ENCODE measurements at places on chromosomes 3 and 15.

- DNase-seq = no peak
Measured at GRCh38 chr15:96087180-96087884, 243.2 kb upstream of the NR2F2 start.

DNA sequence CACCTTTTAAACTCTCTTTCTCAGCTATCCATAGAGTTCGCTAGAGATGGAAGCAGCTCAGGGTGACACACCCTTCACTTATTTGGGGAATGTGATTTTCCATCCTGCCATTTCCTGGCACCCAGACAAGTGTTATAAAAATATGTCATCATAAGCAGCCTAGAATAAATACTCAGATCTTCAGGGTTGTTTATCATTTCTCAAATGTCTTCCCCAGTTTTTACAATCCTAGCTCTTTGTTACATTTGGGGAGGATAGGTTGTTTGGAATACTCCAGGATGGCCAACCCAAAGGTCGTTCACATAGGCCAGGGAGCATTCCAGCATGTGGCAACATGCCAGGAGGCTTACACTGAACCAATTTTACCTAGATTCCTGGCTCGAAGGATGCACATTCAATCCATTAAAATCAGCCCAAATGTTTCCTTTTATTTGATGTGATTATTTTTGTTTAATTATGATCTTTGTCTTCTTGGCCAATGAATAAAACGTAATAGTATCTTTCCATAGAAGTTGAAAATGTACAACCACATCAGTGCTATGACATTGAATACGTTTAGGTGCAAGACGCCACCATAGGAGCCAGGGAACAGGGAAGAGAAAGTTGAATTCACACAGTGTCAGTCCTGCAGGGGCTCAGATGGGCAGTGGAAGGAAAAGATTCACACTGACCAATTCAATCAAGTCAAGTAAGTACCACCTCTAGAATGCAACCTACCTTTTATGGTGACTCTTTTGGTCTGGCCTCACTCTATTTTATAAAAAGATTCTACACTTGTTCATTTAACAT, 537.7 kb upstream of the MDFIC2 start:
- DNase-seq = no peak

DNA sequence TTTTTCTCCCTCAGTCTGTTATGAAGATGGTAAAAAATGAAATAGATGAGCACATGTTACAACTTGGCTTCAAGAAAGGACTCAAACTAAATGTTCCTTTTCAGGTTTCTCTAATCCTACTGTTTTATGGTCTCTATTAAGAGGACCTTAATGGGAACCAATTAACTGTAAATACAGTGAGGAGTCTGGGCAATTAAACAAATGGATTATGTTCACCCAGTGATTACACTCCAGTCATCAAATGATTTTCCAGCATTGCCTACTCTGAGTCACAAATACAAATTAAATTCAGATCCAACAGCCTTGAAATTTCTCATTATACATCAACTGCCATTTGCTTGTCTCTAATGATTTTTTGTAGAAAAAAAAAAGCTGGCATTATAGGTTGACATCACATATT, 129.2 kb downstream of the NEK10 start:
- DNase-seq = no peak

DNA sequence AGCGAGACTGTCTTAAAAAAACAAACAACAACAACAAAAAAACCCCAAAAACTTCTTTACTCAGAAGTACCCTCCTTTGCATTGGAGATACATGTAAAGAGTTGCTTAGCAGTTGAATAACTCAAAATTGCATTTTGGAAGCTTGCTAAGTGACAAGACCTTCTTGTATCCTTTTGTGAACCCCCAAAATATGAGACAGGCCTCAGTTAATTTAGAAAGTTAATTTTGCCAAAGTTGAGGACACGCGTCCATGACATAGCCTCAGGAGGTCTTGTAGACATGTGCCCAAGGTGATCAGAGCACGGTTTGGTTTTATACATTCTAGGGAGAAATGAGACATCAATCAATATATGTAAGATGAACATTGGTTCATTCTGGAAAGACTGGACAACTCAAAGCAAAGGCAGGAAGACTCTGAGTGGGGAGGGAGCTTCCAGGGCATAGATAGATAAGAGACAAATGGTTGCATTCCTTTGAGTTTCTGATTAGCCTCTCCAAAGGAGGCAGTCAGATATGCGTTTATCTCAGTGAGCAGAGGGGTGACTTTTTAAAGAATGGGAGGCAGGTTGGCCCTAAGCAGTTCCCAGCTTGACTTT, 1.7 kb upstream of the ARF4 start:
- no peak for DNase-seq

Data from caudate nucleus (tissue), 63 donors.